T-helper 1 cell (primary cell): ENCODE measurements at places on chromosomes 7 and 10.

DNA sequence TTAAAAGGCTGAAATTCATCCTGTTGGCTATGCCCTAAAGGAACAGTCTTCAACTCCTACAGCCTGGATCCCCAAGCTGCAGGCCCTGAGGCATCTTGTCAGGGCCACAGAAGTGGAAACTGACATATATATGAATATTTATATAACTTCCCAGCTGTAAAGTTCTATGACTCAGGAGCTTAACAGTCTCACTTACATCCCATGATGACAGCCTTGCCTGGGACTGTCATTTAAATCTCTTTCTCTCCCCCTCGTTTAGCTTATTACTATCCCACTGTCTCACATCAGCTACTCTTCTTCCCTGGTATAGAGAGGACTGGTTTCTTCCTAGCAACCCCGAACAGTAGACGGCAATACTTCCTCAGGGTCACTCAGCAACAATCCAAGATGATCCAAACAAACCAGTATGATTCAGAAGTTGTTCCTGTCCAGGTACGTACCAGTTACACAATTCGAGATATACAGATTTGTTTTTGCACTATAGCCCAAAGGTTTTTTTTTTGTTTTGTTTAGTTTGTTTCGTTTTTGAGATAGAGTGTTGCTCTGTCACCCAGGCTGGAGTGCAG is 22.7 kb downstream of the KIAA1549 start:
- DNase-seq, result no peak

DNA sequence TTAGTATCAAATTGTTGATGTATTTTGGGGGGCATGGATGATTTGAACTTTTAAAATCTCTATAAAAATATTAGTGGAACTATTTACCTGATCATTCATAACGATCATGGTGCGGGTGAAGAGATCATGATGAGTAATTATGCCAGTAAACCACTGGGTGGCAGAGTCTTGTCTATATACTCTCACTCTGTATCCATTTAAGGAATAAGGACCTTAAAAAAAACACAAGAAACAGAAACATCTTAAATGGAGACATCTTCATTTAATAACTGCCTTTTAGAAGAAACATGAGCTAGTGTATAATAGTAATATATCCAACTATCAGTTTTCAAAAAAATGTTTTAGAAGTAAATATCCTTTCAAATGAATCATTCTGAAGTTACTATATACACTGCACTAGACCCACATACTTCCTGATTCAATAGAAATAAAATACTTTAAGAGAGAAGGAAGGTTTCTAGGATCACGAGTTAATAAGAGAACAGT is 84.0 kb downstream of the NRBF2 start:
- DNase-seq, result no peak

GRCh38 chr7:69609541-69610373 is 11.5 kb downstream of the AUTS2 start:
- DNase-seq, result no peak

- no peak for DNase-seq
Observed at GRCh38 chr7:18013936-18014335, 13.7 kb downstream of the PRPS1L1 start.

GRCh38 chr7:91228327-91228726 is 35.9 kb upstream of the FZD1 start:
- no peak for DNase-seq

DNA sequence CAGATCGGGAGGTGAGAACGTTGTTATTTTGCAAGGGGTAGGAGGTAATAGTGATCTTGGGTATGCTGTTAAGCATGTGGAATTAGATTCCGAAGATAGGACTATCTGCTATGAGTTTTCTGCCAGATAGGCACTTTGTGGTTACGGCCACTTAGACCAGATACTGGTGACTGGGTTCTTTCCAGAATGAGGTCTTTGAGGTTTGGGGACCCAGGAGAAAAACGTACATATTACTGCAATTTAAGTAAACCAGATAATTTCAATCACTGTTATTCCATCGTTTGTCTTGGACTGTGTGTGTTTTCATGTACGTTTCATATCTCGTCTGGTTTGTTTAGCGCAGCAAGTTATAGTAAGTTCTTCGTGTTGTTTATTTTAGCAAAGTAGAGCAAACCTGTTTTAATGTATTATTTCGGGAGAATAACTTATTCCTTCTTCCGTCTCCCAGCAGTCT is 312 bp downstream of the ARL4A start:
- DNase-seq, result no peak

GRCh38 chr7:116576350-116577319 is 51.8 kb downstream of the CAV1 start:
- DNase-seq, result no peak

- no peak for DNase-seq
Observed at GRCh38 chr7:56199639-56200038, 83.4 kb upstream of the NUPR2 start.

GRCh38 chr10:124494046-124494807 is 32.6 kb downstream of the LHPP start:
- no peak for DNase-seq

GRCh38 chr10:13887761-13888160 is 301.0 kb downstream of the PRPF18 start:
- no peak for DNase-seq

GRCh38 chr10:44980309-44981171 is 1.9 kb upstream of the DEPP1 start:
- no peak for DNase-seq

DNA sequence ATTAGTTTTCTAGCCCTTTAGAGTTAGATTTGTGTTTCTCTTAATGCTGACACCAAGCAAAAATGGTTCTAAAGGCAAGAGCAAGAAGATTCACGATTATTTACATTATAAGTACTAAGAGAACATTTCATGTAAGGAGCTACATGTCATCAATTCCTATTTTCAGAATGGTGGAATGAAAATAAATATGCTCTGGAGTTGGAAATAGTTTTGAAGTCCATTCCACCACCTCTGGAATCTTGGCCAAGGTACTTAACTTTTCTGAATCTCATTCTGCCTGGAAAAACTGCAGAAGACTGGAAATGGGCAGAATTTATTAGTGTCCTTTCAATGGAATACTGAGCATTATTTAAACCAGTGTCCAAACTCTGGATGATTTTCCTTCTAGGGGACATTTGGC is 125.1 kb upstream of the RAB11FIP2 start:
- DNase-seq, result no peak

- DNase-seq, result no peak
Observed at GRCh38 chr7:141324870-141325269, 226.3 kb upstream of the AGK start.

GRCh38 chr7:70353946-70354335 is 755.7 kb downstream of the AUTS2 start:
- no peak for DNase-seq

DNA sequence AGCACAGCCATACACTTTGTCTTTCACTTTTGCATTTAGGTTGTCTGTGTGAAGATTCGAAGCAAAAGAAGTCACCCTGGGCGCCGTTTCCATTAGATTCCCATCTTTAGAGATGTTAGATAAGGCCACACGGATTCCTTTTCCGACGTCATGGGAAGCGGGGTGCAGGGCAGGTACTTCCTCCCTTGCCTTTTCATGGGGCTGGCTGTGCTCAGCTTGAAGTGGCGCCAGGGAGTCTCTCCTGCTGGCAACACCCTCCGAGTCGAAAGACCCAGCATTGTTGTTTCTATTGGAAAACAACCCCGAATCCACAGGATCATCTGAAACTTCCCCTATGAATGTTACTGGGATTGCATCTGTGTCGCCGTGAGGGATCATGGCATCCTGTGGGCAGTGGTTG is 246.4 kb upstream of the GRB10 start:
- DNase-seq, result no peak

DNA sequence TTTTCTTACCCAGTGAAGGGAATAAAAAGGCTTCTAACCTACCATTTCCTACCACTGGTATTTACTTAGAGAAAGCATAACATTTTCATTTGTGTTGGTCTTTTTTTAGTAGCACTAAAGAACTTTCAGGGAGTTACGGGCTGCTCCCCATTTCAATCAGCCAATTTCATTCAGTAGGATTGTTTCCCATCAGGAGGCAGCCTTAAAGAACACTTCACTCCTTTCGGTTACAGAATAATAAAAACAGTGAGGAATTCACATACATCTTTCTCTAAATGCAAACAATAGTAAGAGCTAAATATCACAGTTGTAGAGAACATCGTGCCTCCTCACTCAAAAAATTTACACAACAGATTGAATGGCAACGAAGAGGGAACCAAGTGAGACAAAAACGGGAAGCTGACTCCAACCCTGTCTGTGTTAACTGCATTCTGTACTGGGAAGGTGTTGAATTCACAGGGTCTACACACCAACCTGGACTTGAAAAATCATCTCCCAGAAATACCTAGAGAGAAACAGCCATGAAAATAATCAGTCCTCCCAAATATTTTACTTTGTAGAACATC is 55.5 kb upstream of the ABLIM1 start:
- DNase-seq, result no peak

- no peak for DNase-seq
Observed at GRCh38 chr10:6023661-6024333, 38.4 kb downstream of the IL2RA start.

- DNase-seq, result no peak
Observed at GRCh38 chr10:13617116-13617515, 30.4 kb downstream of the PRPF18 start.

- DNase-seq, result no peak
Observed at GRCh38 chr7:21868576-21868850, 77.2 kb downstream of the CDCA7L start.

- no peak for DNase-seq
Observed at GRCh38 chr7:417973-418601, 101.6 kb downstream of the PDGFA start.

DNA sequence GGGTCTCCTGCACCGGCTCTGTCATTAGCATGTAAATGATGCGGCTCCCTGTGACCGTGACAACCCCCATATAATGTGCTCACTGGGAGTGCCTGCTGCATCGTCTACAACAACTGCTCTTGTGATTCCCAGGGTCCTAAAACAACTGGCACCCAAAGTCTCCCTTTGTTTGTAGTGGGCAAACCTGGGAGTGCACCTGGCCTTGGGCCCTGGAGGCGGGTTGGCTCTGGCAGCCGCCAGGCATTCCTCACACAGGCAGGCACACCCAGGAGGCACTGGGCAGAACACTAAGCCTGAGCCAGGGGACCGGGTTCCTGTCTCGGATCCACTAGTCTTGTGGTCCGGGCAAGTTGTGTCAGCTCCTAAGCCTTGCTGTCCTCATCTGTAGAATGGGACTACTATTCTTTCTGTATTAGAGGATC is 115.5 kb upstream of the GPR26 start:
- DNase-seq, result no peak

DNA sequence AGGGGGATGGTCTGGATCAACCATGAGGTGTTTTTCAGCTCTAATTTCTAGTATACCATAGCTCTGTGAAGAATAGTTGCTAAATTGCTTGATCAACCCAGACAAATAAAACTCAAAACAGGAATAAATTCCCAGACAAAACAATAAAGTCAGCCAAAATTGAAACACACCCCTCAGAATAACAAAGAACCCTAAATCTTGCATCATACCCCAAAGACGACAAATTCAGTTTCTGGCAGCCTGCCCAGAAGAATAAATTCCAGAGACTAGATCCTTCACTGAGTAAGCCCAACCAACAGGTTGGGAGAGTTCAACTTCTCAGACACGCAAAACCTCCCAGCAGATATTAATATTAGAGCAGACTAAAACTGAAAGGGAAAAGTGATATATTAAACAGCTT is 11.2 kb upstream of the SEM1 start:
- DNase-seq, result no peak

DNA sequence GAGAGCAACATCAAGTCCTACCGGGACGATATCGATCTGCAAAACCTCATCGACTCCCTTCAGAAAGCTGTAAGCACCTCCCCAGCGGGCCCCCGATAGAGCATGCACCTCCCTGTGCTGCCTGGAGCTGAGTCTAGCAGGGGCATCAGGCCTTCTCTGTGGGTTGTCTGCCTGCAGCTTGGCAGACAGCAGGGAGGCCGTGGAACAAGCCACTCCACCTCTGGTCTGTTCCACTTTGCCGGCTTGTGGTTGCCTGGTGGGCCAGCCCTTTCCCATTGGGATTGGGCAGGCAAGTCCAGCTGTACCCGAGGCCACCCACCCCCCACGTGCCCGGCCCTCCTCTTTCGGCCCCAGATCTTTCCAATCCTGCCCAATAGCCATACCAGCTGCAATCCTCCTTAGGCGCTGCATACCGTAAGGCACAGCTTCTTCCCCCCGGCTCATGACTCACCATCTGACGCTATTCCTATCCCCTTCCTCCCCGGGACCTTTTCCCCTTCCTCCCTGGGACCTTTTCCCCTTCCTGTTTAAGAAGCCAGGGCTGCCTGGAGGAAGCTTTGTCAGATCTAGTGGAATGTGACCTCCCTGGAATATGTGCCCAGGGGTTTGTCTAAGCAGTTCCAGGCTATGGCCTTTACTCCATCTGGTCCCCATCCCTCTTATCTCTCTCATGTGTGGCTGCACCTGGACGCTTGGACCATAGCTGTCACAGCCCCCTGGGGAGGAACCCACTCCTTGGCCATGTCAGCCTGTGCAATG is 28.1 kb upstream of the SH2D4B start:
- DNase-seq, result no peak

DNA sequence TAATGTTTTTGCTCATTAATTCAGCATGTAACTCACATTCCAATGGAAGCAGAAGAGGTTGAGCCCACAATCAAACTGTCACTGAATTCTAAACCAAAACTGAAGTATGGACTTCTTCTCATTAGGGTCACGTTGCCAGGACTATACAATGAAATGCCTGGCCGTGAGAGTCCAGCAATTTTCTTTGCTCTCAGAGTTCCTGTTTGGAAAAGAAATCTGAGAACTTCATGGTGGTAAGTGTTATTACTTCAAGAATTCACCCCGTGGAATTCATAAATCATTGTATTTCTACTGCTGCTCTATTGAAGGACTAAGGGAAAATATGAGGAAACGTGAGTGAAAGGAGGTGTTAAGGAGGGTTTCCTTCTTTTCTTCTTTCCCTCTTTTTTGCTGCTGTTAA is 441.8 kb upstream of the AKR1E2 start:
- DNase-seq, result no peak

- no peak for DNase-seq
Observed at GRCh38 chr10:124660404-124661125, 83.6 kb downstream of the FAM53B start.

GRCh38 chr10:122555442-122555841 is 5.1 kb upstream of the DMBT1 start:
- no peak for DNase-seq

- DNase-seq, result no peak
Observed at GRCh38 chr7:111516612-111517011, 45.7 kb downstream of the IMMP2L start.

DNA sequence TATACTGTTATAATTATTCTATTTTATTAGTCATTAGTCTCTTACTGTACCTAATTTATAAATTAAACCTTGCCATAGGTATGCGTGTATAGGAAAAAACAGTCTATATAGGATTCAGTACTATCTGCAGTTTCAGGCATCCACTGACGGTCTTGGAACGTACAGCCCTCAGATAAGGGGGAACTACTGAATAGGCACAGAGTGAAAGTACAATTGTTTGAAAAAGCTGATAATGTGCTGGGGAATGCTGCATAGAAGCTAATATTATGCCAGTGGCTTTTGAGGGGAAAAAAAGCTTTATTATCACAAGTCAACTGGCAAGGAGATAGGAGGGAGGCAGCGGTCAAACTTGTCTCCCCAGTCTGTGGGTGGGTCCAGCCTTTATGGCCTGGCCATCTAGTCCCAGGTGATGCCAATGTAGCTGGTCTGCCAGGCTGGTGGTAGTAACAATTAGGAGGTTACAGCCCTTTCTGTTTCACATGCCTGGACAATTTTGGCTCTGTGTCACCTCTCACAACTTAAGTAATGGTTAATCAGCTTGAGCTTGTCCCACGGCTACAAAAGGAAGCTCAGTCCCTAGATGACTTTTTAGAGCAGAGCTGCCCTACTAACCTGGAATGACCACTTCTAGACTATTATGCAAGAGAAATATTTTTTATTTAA is 8.3 kb upstream of the FMC1 start:
- DNase-seq, result no peak
